ENCODE measurements at places on chromosomes 5 and 9.
A peak's percentile ranks its signal among the peaks of the same experiment; 100 is the strongest.

DNA sequence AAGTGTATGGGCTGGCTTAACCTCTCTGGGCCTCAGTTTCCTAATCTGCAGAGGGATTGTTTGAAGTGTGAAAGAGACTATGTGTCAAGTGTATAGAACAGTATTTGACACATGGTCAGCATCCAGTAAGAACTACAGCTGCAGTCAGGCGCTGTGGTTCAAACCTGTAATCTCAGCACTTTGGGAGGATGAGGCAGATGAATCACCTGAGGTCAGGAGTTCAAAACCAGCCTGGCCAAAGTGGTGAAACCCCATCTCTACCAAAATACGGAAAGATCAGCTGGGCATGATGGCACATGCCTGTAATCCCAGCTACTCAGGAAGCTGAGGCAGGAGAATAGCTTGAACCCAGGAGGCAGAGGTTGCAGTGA, 31.9 kb upstream of the STING1 start:
- no peak for DNase-seq

DNA sequence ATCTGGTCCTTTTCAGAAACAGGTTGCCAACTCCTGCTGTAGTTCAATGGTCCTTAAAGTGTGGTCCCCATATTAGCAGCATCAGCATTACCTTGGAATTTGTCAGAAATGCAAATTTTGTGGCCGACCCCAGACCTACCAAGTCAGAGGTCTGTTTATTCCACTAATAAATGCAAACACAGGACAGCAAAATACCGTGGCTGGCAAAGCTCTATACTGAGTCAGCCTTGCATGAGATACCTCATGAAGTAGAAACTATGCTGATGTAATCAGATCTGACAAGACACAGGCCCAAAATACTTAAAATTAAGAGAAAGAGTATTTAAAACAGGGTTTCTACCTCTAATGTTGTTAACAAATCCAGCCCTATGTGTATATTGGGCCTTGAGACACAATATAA, 3.0 kb downstream of the GOLM1 start:
- no peak for DNase-seq

DNA sequence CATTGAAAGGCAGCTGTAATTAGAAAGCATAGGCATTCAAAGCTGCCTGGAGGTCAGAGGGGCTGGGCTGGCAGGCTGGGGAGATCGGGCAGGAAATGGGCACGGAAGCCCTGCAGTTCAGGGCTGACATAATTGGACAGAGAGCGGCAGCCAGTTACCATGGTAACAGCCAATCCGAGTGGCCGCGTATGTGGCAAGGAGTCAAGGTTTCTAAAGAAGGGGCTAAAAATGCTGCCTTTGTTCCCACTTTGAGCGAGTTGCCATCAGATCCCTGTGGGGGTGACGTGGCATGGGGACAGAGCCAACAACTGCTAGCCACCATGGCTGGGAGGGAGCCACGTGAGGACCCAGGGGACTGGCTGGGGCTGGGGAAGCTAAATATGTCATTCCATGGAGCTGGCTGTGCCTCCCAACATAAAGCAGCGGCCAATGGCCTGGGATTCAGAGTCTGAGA, 44.7 kb upstream of the NDFIP1 start:
- peak; percentile 88 for DNase-seq

- DNase-seq: no peak
Measured at GRCh38 chr5:95069948-95070347, 214.9 kb downstream of the MCTP1 start.

DNA sequence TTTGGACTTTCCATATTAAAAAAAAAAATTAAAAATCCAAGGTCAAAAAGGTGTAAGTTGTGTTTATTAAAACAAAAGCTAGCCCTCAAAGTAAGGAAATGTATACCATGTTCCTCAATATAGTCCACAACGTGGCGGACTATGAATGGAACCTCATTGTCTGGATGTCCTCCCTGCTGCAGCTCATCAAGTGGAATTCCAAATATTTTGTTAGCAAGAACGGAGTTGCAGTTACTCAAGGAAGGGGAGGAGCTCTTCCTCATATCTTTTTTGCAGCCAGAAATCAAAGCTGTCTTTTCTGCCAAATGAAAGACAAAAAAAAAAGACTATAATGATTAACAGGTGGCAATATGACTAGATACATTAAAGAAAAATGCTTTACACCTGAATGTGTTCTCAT, 14.0 kb downstream of the FAM13B start:
- no peak for DNase-seq

GRCh38 chr5:148913985-148914431, 87.6 kb downstream of the ADRB2 start:
- DNase-seq: no peak

DNA sequence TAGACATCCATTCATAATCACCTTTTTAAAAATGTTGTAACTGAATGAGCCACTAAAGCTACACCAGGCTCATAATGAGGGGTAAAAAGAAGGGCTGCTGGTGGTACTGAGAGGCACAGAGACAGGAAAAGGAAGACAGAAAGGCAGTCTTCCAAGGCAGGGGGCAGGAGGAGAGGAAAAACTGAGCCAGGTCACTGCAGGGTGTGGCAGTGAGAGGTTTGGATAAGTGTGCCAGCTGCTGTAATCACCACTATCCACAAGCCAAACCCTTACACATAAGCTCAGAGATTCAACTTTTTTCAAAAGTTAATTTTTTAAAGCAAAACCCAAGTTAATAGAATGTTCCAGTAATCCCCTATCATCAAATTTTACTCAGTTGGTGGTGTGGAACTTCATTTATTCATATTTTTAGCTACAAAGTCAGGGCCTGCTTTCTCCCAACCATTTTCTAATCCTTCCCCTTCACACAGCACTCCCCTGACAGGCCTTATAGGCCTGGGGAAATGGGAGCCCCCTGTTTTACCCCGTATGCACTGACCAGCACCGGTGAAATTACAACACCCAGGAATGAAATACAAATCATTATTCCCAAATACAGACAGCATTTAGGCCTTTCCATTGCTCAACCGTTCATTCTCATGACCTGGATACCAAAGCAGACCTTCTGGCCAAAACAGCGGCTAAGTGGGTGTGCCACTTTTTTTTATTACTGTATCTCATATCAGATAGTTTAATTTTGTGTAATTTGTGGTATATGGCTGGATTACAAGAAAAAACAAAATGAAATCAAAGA, 76.3 kb downstream of the EFNA5 start:
- no peak for DNase-seq

DNA sequence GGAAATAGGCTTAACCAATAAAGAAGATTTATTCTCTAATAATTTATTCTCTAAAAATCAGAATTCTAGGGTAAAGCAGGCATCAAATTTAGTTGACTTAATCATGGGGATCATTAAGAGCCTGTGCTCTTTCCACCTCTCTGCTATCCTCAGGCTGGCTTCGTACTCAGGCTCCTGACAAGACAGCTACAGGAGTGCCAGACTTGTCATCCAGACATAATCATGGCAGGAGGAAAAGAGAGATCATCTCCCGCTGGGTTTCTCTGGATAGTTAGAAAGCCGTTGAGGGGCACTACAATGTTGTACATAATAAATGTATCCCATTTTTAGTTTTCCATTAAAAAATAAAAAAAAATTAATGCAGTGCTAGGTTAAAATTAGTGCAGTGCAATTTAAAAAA, 171.9 kb downstream of the SEC61B start:
- no peak for DNase-seq

GRCh38 chr5:67648201-67648671, 451.6 kb upstream of the CD180 start:
- DNase-seq: peak; percentile 82

GRCh38 chr9:131759017-131759647, 19.3 kb upstream of the RAPGEF1 start:
- DNase-seq: no peak

DNA sequence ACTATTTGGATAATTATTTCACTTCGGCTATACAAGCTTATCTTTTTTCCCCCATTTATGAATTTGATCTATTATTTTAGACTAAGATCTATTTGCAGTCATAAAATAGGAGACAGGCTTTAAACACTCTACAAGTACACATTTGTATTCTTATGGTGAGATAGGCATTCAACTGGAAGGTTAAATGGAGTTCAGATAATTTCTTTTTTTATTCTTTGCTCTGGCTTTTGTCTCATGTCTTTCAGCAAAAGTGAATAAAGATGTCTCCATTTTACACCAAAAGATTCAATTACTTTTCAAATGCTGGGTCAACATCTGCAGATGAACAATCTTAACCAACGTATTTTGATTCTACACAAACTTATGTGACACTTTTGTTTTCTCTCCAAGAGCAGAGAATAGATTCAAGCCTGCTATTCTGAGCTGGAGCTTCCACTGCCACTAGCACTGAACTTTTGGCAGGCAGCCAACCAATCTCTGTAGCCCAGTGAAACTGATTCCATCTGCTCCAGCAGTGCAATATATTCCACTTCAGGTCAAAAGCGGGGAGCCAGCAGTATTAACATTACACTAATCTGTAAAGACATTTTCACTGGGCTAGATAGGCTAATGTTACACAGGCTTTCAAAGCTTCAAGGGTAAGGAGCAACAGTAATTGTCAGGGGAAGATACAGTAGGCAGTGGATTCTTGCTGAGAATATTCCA, 452.0 kb upstream of the ZNF608 start:
- DNase-seq: peak; percentile 87

DNA sequence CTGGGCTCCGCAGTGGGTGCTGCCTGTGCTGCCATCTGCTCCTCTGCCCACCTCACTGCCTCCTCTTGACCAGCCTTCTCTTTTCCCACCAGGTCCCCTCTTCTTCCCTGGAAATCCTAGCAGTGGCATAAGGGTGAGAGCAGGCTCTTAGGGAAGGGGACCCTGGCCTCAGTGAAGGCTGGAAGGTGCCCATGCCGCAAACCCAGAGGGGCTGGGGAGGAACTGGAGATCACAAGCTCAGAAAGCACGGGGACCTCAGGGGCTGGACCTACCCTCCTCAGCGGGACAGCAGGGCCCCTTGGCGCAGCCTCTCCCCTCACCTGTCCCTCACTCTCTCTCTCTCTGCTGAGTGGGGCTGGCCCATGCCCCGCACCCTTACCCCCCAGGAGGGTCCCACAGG, 144.4 kb upstream of the IRX2 start:
- DNase-seq: no peak

- DNase-seq: no peak
Measured at GRCh38 chr9:69131682-69132081, 42.4 kb upstream of the TJP2 start.

DNA sequence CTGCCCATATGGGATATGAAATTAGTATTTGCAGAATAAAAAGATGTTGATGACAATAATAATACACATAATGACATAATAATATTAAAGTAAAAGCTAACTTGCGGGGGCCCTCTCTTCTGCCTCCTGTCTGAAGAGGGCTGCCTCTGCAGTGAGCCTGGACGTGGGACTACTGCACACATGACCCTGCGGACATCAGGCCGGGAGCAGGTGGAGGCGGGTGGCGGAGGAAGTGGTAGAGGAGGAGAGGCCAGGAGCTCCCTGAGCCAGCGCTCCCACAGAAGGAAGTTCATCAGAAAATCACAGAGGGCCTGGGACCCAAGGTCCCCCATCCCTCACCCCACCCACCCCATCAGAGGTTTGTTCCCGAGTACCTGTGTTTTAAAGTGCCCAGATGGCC, 60.5 kb downstream of the ROPN1L start:
- no peak for DNase-seq

GRCh38 chr9:137952976-137953666, 75.5 kb downstream of the CACNA1B start:
- no peak for DNase-seq

DNA sequence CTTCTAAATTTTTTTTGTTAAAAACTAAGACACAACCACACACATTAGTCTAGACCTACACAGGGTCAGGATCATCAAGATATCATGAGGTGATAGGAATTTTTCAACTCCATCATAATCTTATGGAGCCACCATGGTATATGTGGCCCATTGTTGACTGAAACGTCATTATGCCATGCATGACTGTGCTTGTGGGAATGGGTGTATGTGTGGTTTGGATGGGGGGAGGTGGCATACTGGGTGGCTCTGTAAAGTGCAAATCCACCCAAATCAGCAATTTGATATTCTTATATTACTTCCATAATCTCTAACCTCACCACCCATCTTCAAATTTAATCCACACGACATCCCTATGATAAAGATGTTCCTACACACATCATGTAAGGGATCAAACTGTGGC, 21.0 kb downstream of the ADRB2 start:
- no peak for DNase-seq

DNA sequence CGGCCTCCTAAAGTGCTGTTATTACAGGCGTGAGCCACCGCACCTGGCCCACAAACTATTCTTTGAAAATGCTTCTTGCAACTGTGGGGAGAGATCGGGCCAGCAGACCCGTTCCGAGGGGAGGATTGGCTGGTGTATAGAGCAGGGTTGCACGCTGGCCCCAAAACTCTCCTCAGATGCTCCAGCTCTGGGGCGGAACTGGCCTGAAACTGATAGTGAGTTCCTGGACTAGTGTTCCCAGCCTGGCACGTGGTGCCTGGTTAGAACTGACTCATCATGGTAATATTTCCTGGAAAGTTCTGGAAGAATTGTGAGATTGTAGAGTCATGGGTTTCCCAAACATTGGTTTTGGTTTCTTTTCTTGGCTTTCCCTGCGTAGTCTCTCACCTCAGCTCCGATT, 120.5 kb downstream of the FBXL7 start:
- DNase-seq: peak; percentile 53

DNA sequence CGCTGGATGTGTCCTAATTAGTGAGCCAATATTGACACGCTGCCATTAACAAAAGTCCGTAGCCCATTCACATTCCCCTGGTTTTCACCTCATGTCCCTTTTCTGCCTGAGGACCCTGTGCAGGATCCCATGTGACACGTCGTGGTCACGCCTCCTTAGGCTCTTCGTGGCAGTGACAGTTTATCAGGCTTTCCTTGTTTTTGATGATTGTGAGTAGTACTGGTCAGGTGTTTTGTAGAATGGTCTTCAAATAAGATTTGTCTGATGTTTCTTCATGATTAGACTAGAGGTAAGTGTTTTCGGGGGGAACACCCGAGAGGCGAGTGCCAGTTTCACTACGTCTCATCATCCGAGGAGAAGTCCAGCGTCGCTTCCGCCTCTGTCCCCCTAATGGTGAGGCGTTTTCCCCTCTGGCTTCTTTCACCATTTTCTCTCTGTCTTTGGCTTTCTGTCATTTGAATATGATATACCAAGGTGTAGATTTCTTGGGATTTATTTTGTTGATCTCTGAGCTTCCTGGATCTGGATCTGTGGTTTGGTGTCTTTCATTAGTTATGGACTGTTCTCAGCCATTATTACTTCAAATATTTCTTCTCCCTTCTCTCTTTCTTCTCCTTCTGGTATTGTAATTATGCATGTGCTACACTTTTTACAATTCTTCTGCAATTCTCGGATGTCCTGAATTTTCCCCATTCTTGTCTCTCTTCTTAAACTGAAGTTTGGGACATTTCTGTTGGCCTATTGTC, 57.3 kb downstream of the TRIP13 start:
- no peak for DNase-seq

All from left cardiac atrium (tissue), 4 donors.